AML-193 (cell line): ENCODE measurements at places on chromosomes 2 and 18.
A peak's percentile ranks its signal among the peaks of the same experiment; 100 is the strongest.

DNA sequence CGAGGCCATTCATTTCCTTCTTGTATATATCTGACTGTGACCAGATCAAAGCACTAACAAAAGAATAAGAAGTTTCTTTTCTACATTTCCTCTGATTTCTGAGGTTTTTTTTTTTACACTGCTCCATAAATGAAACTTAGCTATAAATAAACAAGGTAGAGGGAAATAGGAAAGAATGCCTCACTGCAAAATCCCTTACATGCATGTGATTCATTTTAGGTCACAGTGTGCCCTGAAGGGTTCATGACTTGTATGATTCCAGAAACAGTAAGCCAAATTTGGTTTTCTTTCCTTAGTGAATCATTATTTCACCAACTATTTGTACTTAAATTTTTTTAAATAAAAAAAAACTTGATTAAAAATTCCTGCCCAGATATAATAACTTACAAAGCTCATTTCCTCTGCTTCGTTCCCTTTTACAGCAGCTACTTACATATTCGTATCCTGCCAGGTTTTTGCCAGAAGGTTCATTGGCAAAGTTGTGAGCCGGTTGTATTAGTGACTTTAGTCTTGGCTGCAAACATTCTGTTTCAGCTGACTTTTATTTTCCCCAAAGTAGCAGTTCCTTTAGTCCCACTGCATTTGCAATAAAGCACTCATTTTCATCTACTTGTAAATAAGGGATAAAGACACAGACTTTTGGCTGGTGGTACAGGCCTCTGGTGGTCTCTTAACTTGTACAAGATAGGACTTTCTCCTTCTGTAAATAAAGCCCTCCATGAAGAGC is 58.6 kb downstream of the LRP2 start:
- DNase-seq: no peak

DNA sequence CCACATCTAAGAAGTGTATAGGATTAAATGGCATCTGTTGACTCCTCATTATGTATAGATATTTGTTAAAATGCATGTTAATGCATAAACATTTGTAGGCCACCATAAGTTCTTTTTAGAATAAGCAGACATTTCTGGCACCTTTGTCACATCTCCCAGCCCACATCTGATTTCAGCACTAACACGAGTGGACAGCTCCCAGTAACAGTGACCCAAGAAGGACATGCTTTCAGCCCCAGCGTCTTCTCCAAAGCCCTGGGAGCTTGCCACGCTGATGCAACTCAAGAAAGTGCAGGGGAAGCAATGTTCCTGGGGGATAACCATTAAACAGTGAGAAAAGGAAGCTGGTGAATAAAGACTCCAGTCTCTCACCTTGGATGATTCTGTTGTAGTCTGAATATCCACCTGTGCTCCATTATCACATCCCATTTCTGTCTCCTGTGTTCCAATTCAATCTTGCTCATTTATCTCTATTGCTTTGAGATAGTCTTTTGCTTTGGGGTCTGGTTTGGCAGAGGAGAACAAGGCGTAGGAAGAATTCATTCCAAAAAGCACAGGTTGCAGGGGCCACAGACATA is 182.6 kb upstream of the THSD7B start:
- DNase-seq: peak; percentile 26

DNA sequence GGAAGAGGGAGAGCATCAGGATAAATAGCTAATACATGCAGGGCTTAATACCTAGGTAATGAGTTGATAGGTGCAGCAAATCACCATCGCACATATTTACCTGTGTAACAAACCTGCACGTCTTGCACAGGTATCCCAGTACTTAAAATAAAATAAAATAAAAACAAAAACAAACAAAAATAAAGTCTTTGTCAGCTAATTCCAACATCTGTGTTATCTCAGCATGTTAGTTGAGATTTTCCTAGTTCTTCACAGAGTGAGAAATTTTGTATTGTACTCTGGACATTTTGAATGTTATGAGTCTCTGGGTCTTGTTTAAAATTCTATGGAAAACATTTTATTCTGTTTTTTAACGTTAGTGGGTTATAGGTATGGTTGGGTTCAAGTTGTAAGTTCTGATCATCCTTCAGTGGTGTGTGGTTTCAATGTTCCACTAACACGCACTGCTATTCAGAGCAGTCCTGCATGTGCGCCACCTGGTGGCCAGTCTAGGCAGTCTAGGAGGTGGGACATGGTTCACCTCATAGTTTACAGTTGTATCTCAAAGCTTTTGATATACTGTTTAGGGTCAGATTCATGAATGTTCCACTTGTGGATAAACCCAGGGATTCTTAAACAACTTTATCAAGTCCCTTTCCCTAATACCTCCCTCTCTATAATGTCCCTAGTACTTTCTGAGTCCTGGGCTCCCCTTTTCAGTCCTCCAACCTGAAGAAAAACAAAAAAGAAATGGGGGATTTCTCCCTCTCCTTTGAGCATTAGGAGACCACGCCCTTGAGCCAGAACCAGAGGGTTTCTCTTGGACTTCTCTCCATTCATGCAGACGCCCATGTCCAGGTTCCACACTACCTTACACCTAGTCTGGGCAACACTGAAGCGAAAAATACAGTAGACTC is 213.4 kb upstream of the GATA6 start:
- DNase-seq: peak; percentile 36

DNA sequence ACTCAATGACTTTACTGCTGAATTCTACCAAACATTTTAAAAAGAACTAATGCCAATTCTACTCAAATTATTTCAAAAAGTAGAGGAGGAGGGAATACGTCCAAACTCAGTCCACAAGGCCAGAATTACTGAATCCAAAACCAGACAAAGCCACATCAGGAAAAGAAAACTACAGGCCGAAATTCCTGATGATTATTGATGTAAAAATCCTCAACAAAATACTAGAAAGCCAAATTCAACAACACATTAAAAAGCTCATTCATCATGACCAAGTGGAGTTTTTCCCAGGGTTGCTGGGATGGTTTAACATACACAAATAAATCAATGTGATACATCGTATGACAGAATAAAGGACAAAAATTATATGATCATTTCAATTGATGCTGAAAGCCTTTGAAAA is 103.9 kb upstream of the UBE2E3 start:
- DNase-seq: no peak

GRCh38 chr18:45274026-45274425 is 341.2 kb upstream of the SLC14A2 start:
- DNase-seq: no peak

- no peak for DNase-seq
Measured at GRCh38 chr18:12398625-12399024, 9.1 kb upstream of the PRELID3A start.

DNA sequence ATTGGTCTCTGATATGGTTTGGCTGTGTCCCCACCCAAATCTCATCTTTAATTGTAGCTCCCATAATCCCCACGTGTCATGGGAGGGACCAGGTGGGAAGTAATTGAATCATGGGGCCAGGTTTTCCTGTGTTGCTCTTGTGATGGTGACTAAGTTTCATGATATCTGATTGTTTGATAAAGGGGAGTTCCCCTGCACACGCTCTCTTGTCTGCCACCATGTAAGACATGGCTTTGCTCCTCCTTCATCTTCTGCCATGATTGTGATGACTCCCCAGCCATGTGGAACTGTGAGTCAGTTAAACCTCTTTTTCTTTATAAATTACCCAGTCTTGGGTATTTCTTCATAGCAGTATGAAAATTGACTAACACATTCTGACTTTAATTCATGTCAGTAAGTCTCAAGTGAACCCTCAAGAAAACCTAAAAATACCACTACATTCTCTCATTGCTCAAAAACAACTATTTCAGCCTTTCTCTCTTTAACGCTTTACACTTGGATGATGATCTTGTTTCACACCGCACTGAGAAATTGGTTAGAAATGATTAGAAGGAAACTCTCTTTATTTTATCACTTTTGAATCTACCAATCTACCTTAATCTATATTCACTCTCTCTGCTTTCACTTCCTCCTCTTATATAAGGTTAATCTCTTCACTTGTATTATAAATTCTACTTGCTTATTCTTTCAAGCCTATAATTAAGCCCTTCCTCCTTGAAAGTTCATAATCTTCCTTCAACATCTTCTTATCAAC is 110.1 kb downstream of the GALR1 start:
- no peak for DNase-seq

GRCh38 chr2:106534471-106534870 is 47.3 kb downstream of the CD8B2 start:
- DNase-seq: no peak

DNA sequence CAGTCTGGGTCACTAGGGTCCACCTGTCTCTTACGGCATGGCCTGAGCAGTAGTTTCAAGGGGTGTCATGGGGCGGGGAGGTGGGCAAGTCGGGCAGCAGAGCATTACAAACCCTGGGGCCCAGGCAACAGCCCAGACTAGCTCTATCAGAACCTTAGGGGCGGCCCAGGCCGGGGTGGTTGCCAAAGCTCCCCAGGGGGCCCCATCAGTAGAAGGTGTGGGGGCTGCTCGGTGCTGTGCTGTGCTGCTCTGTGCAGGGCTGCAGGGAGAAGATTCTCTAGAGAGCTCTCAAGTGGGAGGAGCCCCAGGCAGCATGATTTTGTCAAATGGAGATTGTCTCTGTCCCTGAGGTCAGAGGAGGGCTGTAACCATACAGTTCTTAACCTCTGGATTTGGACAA is 36.4 kb upstream of the SLC14A1 start:
- DNase-seq: peak; percentile 37
